Effector memory CD4-positive, alpha-beta T cell (primary cell): ENCODE measurements at places on chromosomes 16 and 17.

GRCh38 chr17:44352828-44353671 lies 7.9 kb downstream of the GRN start:
- H3K27ac ChIP-seq: no peak overlapping the region
- no peaks in the 10 kb centered on the region for H3K4me1 ChIP-seq
- H3K27me3 ChIP-seq: no peaks in the 10 kb centered on the region
- H3K36me3 ChIP-seq: peaks cover 7% of the 10 kb centered on the region
- H3K4me3 ChIP-seq: no peak overlapping the region

- DNase-seq: no peak
- H3K27me3 ChIP-seq: peaks cover 62% of the 10 kb centered on the region
- peaks cover 31% of the 10 kb centered on the region for H3K4me1 ChIP-seq
- H3K36me3 ChIP-seq: no peaks in the 10 kb centered on the region
- H3K4me3 ChIP-seq: peak overlapping the region; percentile 5
- H3K27ac ChIP-seq: no peak overlapping the region
These were observed 3.3 kb downstream of the PRAC1 start for GRCh38 chr17:48718761-48719641.

GRCh38 chr17:4948931-4949320 lies 596 bp upstream of the PFN1 start:
- H3K36me3 ChIP-seq: peaks cover 20% of the 10 kb centered on the region
- peak overlapping the region; percentile 99 for H3K4me3 ChIP-seq
- peaks cover 48% of the 10 kb centered on the region for H3K4me1 ChIP-seq
- H3K27me3 ChIP-seq: no peaks in the 10 kb centered on the region
- H3K27ac ChIP-seq: peak overlapping the region; percentile 94

GRCh38 chr16:58506241-58507194 lies 6.6 kb downstream of the NDRG4 start:
- H3K27ac ChIP-seq: no peak overlapping the region
- no peaks in the 10 kb centered on the region for H3K36me3 ChIP-seq
- DNase-seq: no peak
- H3K4me3 ChIP-seq: no peak overlapping the region
- peaks cover 7% of the 10 kb centered on the region for H3K4me1 ChIP-seq
- no peaks in the 10 kb centered on the region for H3K27me3 ChIP-seq

DNA sequence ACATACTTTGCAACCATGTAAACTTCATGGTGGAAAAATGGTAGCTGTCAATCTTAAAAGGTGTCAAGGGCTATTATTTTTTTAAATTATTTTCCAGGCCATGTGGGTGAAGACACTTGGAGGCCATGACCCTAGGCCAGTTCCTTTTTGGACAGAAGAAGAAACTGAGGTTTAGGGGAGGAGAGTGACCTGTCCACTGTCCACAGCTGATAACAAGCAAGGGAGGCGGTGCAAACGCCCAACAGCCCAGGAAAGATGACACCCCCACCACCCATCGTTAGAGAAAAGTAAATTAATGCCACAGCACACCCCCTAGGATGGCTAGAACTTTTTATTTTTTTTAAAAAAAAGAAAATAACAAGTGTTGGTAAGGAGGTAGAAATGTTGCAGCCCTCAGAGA lies 19.2 kb downstream of the ENPP7 start:
- peaks cover 12% of the 10 kb centered on the region for H3K4me1 ChIP-seq
- H3K27me3 ChIP-seq: peaks cover 46% of the 10 kb centered on the region
- H3K27ac ChIP-seq: no peak overlapping the region
- H3K4me3 ChIP-seq: no peak overlapping the region
- DNase-seq: no peak

DNA sequence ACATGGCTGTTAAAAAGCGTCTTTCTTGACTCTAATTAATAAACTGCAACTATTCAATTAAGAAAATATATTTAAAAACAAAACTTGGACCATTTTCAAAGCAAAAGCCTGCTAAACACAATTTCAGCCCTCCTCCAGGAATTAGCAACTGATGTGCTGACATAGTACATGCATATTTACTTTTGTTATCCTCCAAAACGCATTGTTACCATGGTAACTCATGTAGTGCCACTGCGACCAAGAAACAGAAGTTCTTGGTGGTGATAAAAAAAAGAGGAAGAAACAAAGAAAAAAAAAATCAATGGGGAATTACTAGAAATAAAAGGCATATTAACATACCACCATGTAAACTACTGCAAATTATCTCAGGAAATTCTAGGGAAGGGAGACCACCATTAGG lies 793.4 kb upstream of the CDH8 start:
- H3K4me1 ChIP-seq: no peaks in the 10 kb centered on the region
- DNase-seq: no peak
- no peak overlapping the region for H3K4me3 ChIP-seq
- no peaks in the 10 kb centered on the region for H3K27me3 ChIP-seq

GRCh38 chr17:78226055-78226758 lies 5.2 kb upstream of the TMEM235 start:
- no peak for DNase-seq
- H3K36me3 ChIP-seq: no peaks in the 10 kb centered on the region
- no peaks in the 10 kb centered on the region for H3K4me1 ChIP-seq
- H3K27me3 ChIP-seq: peaks cover 8% of the 10 kb centered on the region
- H3K27ac ChIP-seq: no peak overlapping the region

GRCh38 chr16:78127130-78127529 lies 27.7 kb downstream of the WWOX start:
- DNase-seq: no peak
- no peaks in the 10 kb centered on the region for H3K36me3 ChIP-seq
- no peaks in the 10 kb centered on the region for H3K4me1 ChIP-seq
- H3K27me3 ChIP-seq: no peaks in the 10 kb centered on the region

DNA sequence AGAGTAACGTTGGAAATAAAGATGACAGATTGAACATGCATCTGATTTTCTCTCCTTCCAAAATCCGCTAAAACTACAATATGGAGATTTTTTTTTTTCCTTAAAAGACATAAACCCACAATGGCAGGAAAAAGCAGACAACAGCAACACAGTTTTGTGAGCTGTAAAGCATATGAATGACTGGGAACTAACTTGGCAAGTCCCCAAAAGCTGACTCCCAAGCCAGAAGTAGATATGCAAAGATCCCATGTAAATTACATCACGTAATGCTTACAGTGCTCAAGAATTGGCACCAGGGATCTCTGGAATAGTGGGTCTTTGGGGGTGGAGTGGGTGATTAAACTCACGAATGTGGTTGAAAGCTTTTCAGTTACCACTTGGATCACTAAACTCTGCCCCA lies 106.6 kb downstream of the ELAC2 start:
- no peak overlapping the region for H3K4me3 ChIP-seq
- H3K36me3 ChIP-seq: no peaks in the 10 kb centered on the region
- DNase-seq: no peak
- H3K27ac ChIP-seq: no peak overlapping the region
- H3K4me1 ChIP-seq: no peaks in the 10 kb centered on the region

- peaks cover 29% of the 10 kb centered on the region for H3K4me1 ChIP-seq
- DNase-seq: no peak
- H3K4me3 ChIP-seq: no peak overlapping the region
These were observed 37.2 kb downstream of the GNAO1 start for GRCh38 chr16:56228476-56228875.

DNA sequence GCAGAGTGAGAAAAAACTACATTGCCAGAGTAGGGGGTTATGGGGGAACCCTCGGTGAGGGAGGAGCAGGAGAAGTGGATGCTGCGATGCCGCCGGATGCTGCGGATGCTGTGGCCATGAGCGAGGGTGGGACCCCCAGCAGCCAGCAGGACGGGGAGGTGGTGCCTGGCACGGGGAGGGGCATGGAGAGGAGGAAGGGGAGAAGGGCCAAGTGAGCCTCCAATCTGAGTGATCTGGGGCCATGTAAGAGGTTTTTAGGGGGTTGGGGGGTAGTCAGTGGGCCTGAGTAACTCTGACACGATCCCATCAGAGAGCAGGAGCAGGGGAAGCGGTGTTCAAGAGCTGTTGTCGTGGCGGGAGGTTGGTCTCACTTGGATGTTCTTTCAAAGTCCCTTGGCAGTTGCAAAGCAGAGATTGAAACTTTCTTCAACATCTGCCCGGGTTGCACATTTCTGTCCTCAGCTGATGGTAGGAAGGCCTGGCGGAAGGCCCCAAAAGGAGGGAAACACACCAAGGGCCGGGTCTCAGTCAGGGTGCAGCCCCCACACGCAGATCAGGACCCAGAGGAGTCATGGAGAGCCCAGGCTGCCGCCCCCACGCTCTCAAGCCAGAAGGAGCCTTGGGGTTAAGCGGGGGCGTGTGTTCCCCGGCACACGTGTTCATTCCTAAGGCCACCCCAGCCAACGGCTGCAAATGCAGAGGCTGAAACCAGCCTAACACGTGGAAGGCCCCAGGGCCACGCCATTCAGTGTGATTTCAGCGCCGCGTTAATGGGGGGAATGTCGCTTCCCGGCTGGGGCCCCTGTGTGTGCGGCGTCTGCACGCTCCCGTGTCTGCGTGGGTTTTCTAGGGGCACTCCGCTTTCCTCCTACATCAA lies 81.7 kb downstream of the ZDHHC7 start:
- DNase-seq: no peak
- no peaks in the 10 kb centered on the region for H3K4me1 ChIP-seq
- no peak overlapping the region for H3K4me3 ChIP-seq

DNA sequence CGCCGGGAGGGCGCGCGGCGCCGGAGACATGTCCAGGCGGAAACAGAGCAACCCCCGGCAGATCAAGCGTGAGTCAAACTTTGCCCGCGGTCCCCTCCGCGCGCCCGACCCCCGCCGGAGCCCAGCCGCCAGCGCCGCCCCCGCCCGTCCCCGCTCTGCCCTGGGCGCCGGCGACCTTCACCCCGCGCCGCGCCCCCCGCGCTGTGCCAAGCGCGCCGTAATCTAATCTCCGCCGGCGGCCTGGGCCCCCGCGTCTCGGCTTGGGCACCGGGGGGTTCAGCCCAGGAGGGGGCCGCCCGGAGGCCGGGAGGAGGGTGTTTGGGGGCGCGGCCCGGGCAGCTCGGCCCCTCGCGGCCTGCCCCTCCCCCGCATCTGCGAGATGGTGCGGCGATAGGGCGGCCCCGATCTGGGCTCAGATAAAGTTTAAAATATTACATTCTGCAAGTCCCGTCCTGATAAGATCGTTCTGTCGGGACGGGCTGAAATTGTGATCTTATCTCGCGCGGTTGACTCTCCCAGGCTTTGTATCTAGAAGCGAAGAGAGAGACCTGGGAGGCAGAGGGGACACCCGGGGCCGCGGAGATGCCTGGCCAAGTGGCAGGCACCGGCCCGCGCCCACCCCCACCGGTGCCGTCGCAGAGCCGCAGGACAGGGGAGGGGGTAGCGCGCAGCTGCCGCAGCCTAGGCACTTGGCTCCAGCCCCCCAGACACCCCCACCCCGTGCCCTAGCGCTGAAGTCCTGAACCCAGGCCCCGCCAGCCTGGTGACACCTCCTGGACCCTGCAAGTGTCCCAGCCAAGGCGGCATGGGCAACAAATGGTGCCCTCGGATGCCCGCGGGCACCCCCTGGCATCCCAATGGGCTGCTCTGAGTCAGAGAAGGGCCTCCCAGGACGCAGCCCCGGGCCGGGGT lies 787 bp downstream of the ZFPM1 start:
- H3K4me3 ChIP-seq: peak overlapping the region; percentile 78
- H3K27ac ChIP-seq: peak overlapping the region; percentile 73
- H3K27me3 ChIP-seq: no peaks in the 10 kb centered on the region

- no peaks in the 10 kb centered on the region for H3K27me3 ChIP-seq
- no peak overlapping the region for H3K4me3 ChIP-seq
- DNase-seq: no peak
- H3K36me3 ChIP-seq: no peaks in the 10 kb centered on the region
- no peak overlapping the region for H3K27ac ChIP-seq
- peaks cover 6% of the 10 kb centered on the region for H3K4me1 ChIP-seq
These were observed 82.3 kb downstream of the SDR42E1 start for GRCh38 chr16:81928975-81929374.

- peaks cover 73% of the 10 kb centered on the region for H3K4me1 ChIP-seq
- H3K4me3 ChIP-seq: peak overlapping the region; percentile 97
- peaks cover 44% of the 10 kb centered on the region for H3K36me3 ChIP-seq
- H3K27me3 ChIP-seq: no peaks in the 10 kb centered on the region
These were observed 3.7 kb downstream of the TMC8 start for GRCh38 chr17:78133971-78134898.

DNA sequence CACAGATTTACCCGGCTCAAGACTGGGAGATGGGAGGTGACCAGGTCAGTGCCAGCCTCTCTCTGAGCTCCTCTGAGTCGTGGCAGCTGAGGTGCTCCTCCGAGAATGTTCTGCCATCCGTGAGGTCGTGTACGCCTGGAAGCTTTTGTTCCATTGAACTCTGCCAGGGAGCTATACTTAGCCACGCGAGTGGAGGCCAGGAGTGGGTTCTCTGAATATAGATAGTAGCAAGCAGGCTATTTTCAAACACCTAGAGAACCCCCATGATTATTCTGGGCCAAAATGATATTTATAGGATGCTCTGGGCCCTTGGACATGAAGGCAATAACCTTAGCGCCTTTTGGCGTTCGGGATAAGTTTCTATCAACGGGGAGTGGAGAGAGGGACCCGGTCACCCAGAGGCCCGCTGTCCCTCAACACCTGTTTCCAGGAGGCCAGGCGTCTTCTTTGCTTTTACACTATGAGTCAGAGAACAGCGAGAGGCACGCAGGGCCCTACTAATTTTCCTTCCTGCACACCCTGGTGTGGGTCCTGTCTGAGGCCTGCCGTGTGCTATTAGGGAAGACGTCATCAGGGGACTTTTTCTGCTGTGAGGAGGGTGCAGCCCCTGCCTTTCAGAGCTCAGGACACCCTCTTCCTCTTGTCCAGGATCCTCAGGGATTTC lies 11.0 kb upstream of the MVD start:
- H3K27me3 ChIP-seq: no peaks in the 10 kb centered on the region
- peaks cover 27% of the 10 kb centered on the region for H3K36me3 ChIP-seq
- H3K4me1 ChIP-seq: no peaks in the 10 kb centered on the region
- no peak overlapping the region for H3K27ac ChIP-seq
- no peak overlapping the region for H3K4me3 ChIP-seq
- no peak for DNase-seq

GRCh38 chr17:37092701-37093100 lies 143.9 kb downstream of the AATF start:
- H3K27me3 ChIP-seq: no peaks in the 10 kb centered on the region
- no peak overlapping the region for H3K27ac ChIP-seq
- peaks cover 24% of the 10 kb centered on the region for H3K4me1 ChIP-seq
- peaks cover 6% of the 10 kb centered on the region for H3K36me3 ChIP-seq
- H3K4me3 ChIP-seq: no peak overlapping the region

DNA sequence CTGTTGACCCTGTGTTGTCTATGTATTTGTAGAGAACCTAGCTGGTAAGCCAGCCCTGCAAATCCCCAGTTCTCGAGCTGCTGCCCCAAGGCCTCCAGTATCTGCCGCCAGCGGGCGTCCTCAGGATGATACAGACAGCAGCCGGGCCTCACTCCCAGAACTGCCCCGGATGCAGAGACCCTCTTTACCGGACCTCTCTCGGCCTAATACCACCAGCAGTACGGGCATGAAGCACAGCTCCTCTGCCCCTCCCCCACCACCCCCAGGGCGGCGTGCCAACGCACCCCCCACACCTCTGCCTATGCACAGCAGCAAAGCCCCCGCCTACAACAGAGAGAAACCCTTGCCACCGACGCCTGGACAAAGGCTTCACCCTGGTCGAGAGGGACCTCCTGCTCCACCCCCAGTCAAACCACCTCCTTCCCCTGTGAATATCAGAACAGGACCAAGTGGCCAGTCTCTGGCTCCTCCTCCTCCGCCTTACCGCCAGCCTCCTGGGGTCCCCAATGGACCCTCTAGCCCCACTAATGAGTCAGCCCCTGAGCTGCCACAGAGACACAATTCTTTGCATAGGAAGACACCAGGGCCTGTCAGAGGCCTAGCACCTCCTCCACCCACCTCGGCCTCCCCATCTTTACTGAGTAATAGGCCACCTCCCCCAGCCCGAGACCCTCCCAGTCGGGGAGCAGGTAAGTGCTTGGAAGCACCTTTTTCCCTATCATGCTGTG lies 23.1 kb upstream of the CDC6 start:
- no peak overlapping the region for H3K27ac ChIP-seq
- no peaks in the 10 kb centered on the region for H3K4me1 ChIP-seq
- H3K27me3 ChIP-seq: no peaks in the 10 kb centered on the region
- H3K36me3 ChIP-seq: peaks cover 48% of the 10 kb centered on the region

- no peaks in the 10 kb centered on the region for H3K27me3 ChIP-seq
- H3K27ac ChIP-seq: no peak overlapping the region
- DNase-seq: no peak
- peaks cover 31% of the 10 kb centered on the region for H3K36me3 ChIP-seq
- no peak overlapping the region for H3K4me3 ChIP-seq
These were observed 6.5 kb upstream of the QRICH2 start for GRCh38 chr17:76314392-76315227.
